ENCODE measurements at places on chromosomes 4 and X.

DNA sequence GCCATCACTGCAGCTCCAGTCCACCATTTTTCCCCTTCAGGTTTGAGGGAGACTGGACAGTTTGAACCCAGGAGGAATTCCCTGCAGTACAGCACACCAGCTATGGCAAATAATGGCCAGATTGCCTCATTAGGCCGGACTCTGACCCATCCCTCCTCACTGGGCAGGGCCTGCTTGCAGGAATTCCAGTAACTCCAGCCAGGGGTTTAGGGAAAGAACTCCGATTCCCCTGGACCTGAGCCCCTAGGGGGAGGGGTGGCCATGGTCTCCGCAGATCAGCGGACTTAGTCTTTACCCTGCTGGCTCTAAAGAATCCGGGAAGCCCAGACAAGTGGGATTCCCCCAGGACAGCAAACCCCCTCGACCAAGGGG lies 342.8 kb downstream of the DMD start:
- DNase-seq, result no peak

DNA sequence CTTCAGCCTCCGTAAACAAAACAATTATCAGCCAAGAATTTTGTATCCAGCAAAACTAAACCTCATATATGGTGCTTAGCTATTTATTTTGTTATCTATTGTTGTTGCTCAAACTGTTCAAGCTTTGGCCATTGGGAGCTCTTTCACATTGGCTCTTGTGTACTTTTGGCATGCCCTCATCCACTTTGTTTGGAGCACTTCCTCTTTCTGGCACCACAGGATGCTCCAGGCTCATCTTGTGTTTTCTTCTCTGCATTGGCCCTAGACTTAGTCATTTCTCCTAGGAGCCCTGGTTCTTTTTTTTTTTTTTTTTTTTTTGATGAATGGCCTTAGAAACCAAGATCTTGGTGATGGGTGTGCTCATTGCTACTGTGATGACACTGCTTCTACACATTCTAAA lies 74.5 kb downstream of the DIPK2B start:
- DNase-seq, result no peak

- no peak for DNase-seq
These were observed 34.9 kb downstream of the GNL3L start for GRCh38 chrX:54564936-54565335.

DNA sequence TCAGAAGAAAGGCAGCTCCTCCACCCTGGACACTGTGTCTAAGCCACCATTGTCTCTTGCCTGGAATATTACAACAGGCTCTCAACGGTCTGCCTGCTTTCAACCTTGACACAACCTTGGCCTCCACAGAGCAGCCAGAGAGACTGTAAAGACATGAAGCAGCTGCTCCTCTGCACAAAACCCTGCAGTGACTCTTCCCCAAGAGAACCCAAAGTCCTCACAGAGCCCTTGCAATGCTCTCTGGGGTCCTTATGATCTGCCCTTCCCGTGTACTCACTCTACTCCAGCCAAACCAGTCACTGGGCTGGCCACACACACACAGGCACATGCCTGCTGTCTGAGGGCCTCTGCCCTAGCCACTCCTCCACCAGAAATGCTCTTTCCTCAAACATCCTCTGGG lies 75.9 kb upstream of the CPEB2 start:
- DNase-seq, result no peak

- no peak for DNase-seq
These were observed 58.4 kb upstream of the NKX1-1 start for GRCh38 chr4:1464581-1465171.

DNA sequence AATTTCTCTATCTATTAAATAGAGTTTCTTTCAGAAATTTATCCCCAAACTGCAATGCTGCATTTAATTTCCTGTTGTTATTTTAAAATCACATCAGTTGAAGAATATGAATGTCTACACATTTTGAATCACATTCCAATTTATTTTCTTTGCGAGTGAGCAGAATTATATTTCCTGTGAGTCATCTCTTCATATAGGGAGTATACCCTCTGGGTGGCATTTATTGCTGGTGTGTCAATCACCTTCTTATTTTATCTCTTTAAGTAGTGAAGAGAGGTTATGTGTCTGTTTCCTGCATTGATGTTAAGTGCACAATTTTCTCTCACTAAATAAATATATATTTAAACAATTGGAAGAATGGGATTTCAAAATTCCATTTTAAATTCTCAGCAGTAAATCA lies 511.0 kb upstream of the ATOH1 start:
- DNase-seq, result no peak

DNA sequence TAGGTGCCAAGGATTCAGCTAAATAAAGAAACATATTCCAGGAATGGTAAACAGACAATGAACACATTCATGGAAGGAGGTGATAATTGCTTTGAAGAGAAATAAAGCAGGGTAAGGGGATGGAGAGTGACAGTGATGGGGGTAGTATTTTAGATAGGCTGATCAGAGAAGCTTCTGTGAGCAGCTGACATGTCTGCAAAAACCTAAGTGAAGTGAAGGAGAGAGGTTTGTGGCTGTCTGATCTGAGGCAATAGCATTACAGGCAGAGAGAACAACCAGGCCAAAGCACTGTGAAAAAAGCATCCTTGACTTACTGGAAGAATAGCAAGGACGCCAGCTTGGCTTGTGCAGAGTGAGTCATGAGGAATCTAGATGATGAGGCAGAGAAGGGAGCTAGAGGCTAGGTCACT lies 271.9 kb upstream of the GATB start:
- DNase-seq, result no peak

DNA sequence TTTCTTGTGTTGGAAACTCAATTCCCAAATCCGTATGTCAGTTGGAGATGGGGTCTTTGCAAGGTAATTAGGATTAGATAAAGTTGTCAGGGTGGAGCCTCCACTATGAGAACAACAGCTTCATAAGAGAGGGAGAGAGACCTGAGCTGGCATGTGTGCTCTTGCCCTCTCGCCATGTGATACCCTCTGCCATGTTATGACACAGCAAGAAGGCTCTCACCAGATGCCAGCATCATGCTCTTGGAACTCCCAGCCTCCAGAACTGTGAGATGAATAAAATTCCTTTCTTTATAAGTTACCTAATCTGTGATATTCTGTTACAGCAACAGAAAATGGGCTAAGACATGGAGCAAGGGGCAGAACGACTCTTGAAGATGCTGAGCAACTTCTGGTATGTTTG lies 201.9 kb upstream of the BOD1L1 start:
- DNase-seq, result no peak

- no peak for DNase-seq
These were observed 88.3 kb downstream of the VCX3A start for GRCh38 chrX:6446582-6446981.

DNA sequence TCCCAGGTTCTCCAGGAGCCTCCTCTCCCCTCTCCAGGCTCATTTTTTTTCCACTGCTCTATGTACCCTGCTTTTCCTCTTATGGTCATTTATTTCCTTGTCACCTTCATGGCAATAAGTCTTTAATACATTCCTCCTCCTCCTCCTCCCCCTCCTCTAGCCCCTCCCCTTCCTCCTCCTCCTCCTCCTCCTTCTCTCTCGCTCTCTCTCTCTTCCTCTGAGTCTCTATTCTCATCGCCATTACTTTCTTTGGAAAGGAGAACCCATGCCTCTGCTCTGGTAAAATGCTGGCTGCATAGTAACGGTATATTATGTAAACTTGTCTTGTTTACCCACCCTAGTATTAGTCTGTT lies 35.7 kb downstream of the ARHGAP24 start:
- no peak for DNase-seq

DNA sequence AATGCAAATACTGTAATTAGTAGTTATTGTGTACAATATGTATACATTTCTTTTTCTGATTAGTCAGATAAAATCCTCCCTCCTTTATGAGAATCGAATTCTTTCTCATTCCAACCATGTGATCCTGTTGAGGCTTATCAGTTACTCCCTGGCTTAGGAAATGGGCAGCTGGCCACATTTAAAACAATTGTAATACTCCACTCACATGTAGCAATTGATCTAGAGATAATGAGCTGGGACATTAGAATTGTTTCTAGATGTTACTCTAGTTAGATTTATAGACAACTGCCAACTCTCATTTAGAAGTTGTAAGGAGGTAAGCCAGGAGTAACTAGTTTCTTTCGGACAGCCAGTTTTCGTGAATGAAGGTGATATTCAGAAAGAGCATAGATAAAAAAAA lies 859.3 kb upstream of the AADAT start:
- no peak for DNase-seq

- DNase-seq, result no peak
These were observed 24.5 kb downstream of the DDIT4L start for GRCh38 chr4:100165809-100166208.

GRCh38 chr4:154490234-154490582 lies 1.4 kb downstream of the DCHS2 start:
- no peak for DNase-seq

- DNase-seq, result no peak
These were observed 289.7 kb upstream of the LDB2 start for GRCh38 chr4:17188125-17188524.

- no peak for DNase-seq
These were observed 17.1 kb downstream of the SMIM14 start for GRCh38 chr4:39621582-39621981.

DNA sequence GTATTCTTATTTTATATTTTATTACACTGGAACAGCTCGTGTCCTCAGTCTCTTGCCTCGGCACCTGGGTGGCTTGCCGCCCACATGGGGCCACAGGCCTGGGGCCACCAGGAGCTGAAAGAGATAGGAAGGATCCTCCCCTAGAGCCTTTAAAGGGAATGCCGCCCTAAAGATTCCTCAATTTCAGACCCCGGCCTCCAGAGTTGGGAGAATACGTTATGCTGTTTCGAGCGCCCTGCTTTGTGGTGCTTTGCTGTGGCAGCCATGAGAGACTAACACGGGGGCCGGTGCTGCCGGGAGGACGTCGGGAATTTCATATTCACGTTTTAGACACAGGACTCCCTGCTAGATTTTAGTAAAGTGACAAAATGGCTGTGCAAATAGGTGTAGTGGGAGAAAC lies 33.2 kb downstream of the ACOX3 start:
- no peak for DNase-seq

- DNase-seq, result no peak
These were observed 15.9 kb upstream of the MAP9 start for GRCh38 chr4:155392481-155393184.

DNA sequence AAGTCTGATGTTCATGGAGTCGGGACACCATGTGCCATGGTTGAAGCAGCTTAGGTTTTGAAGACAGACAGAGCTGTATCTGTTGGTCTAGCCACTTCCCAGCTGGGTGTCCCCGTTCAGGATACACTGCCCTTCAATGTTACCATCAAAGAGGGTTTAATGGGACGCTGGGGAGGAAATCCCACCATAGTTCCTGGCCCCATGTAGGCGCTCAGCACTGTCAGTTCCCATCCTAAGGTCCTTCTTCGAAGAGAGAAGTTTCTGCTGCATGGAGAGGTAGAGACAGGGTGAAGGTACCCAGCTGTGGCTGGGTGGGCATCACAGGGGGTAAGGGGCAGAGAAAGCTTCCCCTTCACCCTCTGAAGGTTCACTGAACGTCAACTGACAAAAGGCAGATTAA lies 3.7 kb downstream of the MGST2 start:
- DNase-seq, result no peak

GRCh38 chr4:48905363-48906015 lies 1.1 kb downstream of the OCIAD2 start:
- no peak for DNase-seq

- DNase-seq, result no peak
These were observed 120.5 kb downstream of the MAGEC2 start for GRCh38 chrX:142084611-142085010.

DNA sequence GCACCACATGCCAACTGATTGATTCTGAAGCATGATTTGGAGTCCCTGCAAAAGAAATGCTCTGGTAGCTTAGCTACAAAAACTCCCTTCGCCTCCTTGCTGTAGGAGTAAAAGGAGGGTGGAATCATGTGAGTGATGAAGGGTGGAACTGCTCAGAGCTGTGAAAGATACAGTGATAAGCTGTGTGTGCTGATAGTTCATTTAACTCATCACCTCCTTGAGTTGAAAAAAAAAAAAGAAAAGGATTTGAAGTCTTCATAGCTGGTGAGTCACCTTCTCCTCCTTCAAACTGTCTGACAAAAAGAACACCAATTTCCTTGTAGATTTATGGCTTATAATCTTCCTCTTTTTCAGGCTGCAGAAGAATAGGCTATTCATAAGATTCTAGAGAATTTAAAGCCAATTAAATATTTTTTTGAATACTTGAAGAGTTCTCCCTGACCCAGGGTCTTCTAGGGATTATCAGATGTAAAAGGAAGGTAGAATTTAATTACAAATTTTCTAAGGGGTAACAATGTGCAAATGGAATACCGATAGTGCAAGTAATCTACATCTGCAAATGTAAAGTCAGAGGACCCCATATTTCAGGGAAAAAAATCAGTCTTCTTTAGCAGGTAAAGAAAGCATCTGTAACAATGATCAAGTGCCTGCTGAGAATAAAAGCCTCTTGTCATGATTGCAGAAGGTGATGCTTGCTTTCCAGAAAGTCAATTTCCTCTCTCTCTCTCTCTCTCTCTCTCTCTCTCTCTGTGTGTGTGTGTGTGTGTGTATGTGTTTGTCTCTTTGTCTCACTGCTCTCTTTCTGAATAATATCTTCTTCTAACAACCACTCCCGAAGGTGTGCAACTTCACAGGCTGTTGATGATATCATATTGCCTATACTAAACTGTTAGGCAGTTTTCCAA lies 208.8 kb upstream of the VEGFC start:
- no peak for DNase-seq

DNA sequence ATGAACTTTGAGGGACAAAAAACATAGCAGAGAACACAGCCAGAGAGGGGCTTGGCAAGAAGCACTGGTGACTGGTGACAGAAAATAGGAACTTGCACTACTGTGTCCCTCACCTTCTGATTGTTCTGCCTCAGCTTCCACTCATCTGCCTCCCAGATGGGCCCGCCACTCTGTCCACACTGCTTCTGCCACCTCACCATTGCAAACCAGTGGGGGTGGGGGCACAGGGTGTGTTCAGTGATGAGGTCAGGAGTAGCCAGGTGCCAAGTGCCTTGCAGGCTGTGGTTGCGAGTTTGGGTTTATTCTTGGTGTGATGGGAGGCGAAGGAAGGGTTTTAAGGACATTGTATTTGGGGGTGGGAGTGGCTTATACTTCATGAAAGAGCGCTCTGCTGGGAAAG lies 9.1 kb upstream of the UBA1 start:
- no peak for DNase-seq

- DNase-seq, result no peak
These were observed 151.4 kb downstream of the CPEB2 start for GRCh38 chr4:15153662-15154061.

GRCh38 chr4:145565328-145565727 lies 53.9 kb upstream of the MMAA start:
- no peak for DNase-seq
